ENCODE measurements at places on chromosomes 1 and 21.
A peak's percentile ranks its signal among the peaks of the same experiment; 100 is the strongest.

DNA sequence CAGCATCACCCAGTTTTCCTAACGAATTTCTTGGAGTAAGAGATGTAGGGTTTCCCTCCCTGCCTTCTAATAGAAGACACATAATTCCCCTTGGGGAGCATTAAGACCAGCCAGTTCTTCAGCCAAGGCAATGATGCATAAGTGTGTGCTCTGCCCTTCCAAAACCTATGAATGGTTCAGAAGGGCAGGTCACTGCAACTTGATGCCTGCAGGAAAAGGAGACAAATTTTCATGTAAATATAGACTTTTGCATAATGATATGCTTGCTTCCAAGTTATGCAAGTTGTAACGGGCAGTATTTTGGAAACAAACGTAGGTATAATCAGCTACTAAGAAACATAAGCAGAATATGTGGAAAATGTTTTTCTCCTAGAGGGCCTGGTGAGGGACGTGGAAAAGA lies 31.6 kb downstream of the PTGS2 start:
- peak; percentile 5 for DNase-seq

DNA sequence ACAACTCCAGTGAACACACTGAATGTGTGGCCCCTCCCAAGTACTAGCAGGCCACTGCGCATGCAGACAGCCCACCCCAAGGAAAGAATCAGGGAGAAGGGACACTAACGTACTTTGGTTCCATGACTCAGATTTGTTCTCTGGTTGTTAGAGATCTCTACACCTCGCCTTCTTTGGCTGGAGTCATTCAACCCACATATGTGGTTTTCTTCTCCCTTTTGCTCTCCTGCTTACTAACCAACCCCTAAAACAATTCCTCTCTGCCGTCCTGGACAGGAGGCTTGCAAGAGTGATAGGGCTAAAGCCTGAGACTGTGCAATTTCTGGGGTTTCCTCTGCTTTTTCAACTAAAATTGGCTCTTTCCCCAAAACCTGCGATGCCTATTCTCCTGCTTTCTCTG lies 5.7 kb upstream of the CD48 start:
- DNase-seq: no peak

- no peak for DNase-seq
These were observed 56.9 kb upstream of the TRIM67 start for GRCh38 chr1:231104917-231105316.

DNA sequence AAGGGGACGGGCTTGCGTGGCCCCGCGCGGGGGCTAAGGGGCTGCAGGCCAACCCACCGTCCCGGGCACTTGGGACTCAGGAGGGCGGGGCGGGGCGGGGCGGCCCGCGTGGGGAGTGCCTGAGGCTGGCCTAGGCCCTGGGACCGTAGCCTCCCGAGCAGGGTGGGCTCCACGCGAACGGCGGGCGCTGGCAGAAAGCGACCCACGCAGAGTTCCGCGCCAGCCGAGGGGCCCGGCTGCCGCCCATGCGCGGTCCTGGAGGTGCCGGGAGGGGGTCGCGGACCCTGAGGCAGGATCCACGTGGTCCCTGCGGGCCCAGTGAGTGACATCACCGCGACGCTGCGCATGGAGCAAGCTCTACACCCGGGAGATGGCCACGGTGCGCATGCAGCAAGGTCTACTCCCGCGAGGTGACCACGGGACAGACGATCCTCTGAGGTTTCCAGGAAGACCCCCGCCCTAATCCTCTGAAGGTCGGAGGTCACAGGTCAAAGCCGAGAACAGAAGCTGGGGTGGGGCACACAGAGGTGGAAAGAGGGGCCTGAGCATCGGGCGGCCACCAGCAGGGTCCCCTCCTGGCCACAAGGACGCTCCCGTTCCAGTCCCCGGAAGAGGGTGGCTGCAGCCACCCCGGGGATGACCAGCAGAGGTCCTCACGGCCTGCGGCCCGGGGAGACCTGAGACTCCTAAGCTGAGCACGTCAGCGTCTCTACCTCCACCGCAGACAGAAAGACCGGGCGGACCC lies 13.5 kb upstream of the SLC19A1 start:
- DNase-seq: peak; percentile 80

DNA sequence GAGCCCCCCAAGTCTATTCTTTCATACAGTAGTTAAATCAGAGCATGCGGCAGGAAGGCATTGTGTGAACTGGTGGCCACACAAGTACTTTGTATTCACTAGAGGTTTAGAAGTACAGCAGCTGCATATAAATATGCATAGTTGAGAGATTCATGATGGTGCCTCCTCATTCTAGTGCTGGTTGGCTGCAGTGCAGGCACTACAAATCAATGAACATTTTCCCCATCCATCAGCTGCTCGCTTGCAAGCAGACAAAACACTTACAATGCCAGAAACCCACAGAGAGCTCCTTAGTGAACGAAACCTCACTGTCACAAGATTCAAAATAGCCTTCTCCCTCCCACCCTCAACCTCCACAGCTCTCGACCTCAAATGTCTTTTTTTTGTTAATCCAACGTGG lies 726.2 kb downstream of the USP25 start:
- no peak for DNase-seq

GRCh38 chr1:95085376-95085775 lies 12.6 kb upstream of the ALG14 start:
- no peak for DNase-seq

DNA sequence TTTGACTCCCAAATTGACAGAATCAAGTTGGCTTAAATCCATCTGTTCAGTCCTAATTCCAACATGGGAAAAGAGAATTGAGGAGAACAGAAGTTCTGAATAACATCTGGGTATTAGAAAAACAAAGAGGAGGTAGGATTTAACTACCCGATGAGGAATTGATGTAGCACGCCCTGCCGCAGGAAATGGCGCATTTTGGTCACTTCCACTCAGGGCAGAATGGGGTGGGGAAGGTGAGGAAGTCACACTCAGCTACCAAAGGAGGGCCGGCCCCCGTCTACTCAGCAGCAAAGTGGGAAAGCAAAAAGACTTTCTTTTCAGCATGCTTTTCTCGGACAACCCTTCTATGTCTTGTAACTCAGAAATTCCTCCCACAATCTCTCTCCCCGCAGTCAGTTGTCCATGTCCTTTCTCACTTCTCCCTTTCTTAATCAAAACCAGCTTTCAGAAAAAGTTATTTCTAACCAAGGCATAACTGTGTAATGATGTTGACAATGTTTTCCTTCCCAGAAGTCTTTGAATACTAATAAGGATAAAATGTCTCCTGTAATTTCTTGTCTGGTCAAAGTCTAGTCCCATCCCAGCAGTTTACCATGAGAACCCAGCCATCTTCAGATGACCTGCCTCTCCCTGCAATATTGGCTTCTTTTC lies 60.5 kb upstream of the SIPA1L2 start:
- peak; percentile 53 for DNase-seq

All from GM23248 (cell line).